Uterus (tissue), 4 donors: ENCODE measurements at places on chromosomes 5 and 9. TPM values are rescaled to one million over a fixed set of nuclear protein-coding genes. Genes with fewer than 3 reads are reported as not detected.
A peak's percentile ranks its signal among the peaks of the same experiment; 100 is the strongest.

- DNase-seq = no peak
Observed at GRCh38 chr9:2298217-2298616, 283.1 kb downstream of the SMARCA2 start.

- no peak for DNase-seq
Observed at GRCh38 chr5:126107381-126107780, 315.8 kb upstream of the GRAMD2B start.

GRCh38 chr5:8831854-8832253, 714.0 kb downstream of the SEMA5A start:
- DNase-seq = no peak

DNA sequence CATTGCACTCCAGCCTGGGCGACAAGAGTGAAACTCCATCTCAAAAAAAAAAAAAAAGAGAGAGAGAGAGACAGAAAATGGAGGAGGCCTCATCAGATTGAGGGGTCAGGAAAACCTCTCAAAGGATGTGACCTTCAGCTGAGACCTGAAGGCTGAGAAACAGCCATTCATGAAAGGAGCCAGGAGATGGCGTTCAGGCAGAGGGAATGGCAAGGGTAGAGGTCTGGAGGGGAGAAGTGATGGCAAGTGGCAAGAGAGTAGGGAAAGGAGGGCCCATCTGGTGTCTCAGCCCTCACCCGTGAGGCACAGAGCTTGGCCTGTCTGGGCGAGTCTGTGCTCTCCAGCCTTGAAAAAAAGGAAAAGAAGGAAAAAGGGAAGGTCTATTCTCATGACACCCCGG, 17.0 kb downstream of the CAMK2A start:
- DNase-seq = no peak

GRCh38 chr5:107705402-107706014, 34.8 kb upstream of the EFNA5 start:
- no peak for DNase-seq

- DNase-seq = no peak
Observed at GRCh38 chr9:129909851-129910250, 74.6 kb downstream of the USP20 start.

DNA sequence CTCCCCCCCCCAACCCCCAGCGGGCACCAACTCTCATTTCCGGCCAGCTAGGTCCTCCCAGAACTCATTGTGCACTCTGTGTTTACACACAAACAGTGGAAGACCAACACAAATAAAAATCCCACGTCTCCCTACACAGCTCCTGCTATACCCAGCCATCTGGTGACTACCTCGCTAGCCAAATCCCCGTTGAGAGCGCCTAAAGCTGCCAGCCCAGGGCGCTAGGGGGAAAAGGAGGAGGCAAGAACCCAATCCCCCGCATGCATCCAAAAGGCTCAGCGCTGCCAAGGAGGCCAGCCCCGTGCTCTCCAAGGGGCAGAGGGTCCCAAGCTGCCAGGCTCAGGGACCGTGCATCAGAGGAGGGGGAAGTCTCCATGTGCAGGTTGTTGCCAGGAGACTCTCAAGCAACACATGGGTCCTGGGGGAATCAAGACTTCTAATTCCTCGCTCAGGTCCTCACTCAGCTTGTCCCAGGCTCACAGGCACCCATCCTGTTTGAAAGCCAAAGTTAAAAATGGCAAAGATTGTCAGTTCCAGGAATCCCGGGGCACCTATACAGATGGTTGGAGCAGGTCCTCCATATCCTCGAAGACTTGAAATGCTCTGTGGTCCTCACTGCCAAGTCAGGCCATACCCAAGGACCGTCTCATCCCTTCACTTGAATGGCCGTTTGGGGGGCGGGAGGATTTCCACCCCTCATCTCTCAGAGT, 2.7 kb downstream of the ASTN2 start:
- no peak for DNase-seq

- no peak for DNase-seq
Observed at GRCh38 chr5:161850491-161850890, 2.6 kb downstream of the GABRA1 start.

- peak; percentile 28 for DNase-seq
Observed at GRCh38 chr5:95620030-95620869, at the start of gene GPR150. Gene GPR150, plus strand, starts transcription at chr5:95620087. Its CDS starts 189 bp downstream, at chr5:95620276.

GRCh38 chr5:140631831-140632365, 1.1 kb downstream of the CD14 start:
- no peak for DNase-seq

GRCh38 chr5:180140571-180140970, 68.4 kb downstream of the RASGEF1C start:
- DNase-seq = no peak

GRCh38 chr5:28313321-28313951, 1275.0 kb upstream of the CDH9 start:
- no peak for DNase-seq

DNA sequence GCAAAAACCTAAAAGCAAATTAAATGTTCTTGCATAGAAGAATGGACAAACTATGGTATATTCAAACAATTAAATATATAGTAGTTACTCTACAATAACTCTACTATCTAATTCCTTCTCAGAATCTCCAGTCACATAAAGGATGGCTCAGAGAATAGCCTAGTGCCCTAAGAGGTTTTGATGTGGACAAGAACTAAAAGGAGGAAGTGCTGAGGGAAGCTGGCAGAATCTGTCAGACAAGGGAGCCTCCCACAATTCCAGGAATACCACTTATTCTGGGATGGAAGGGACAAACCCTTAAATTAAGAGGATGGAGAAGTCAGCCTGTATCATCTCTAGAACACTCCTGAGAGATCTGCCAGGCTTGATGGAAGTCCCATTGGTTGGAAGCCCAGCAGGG, 30.4 kb downstream of the TNFSF8 start:
- DNase-seq = no peak

GRCh38 chr9:104604801-104605200, 626 bp downstream of the OR13C2 start:
- no peak for DNase-seq

- DNase-seq = no peak
Observed at GRCh38 chr5:11904265-11904906, at the start of gene CTNND2. Gene CTNND2, minus strand, starts transcription at chr5:11904446. Its CDS starts 593 bp downstream, at chr5:11903853.

Gene DRD1
- total RNA-seq = not detected

Gene WNT8A
- not detected for total RNA-seq

Gene PCDHA4
- total RNA-seq = 5.8 TPM

Gene GDF9
- total RNA-seq = 0.18 TPM

Gene SHLD3
- 0.77 TPM for total RNA-seq

Gene TRIM14
- total RNA-seq = 15.9 TPM

Gene PRDM9
- total RNA-seq = not detected
